NCI-H1105 treated with DMSO at 0.1 percent for 48 hours (cell line): ENCODE measurements at places on chromosomes 1 and 21.
A peak's percentile ranks its signal among the peaks of the same experiment; 100 is the strongest.

DNA sequence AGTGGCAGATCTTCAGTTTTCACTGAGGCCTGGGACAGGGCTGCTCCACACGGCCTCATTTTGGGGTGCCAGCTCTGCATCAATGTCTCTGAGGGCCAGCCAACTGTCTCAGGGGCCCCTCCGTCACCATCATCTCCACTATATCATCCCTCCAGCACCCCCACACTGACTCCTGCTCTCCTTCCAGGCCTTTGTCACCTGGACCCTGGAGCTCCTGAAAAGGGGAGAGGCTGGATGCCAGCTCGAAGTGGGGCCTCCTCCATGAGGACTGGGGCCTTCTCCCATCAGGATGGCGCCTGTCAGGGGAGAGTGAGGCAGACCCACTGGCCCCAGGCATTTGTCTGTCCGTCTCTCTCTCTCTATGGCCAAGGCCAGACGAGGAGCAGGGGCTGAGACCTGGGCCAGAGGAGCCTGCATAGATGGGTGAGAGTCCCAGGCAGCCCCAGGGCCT is 44.7 kb upstream of the LRP8 start:
- no peak for DNase-seq

GRCh38 chr1:221923929-221924598 is 182.2 kb upstream of the DUSP10 start:
- DNase-seq: no peak

- no peak for DNase-seq
Measured at GRCh38 chr21:33961061-33961460, 45.5 kb upstream of the ATP5PO start.

DNA sequence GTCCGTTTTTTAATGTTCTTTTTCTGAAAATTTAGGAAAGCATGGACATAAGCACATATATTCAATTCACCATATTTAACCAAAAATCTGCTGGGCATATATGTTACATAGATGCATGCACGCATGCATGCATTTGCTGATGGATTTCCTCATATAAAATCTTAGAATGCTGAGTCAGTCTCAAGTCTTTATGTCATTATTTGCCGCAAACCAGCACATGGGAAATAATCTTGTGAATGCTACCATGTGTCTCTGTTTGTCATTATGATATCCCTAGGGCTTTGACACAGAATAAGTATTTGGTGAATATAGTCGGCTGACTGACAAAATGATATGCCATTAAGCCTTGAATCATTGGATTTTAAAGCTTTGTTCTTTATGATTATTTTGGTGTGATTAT is 776.5 kb downstream of the KCNT2 start:
- no peak for DNase-seq

GRCh38 chr1:63407002-63407401 is 39.6 kb downstream of the ALG6 start:
- DNase-seq: no peak

DNA sequence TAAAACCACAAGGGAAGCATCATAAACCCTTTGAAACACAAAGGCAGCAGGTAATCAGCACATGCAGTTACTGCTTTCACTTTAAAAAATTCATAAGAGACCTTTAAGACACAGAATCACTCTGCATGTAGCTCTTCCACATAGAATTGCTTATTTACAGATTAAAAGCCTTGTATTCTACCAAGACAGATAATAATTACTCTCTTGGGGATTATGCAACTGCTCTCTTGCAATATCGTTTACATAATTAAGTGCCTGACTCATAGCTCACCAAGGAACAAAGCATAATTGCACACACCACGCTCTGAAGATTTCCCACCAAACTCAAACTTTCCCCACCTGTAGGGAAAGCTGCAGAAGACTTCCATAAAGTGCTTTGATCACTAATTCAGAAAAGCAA is 87.9 kb downstream of the VAV3 start:
- peak; percentile 48 for DNase-seq

GRCh38 chr21:21018821-21019220 is 20.6 kb downstream of the NCAM2 start:
- peak; percentile 18 for DNase-seq

DNA sequence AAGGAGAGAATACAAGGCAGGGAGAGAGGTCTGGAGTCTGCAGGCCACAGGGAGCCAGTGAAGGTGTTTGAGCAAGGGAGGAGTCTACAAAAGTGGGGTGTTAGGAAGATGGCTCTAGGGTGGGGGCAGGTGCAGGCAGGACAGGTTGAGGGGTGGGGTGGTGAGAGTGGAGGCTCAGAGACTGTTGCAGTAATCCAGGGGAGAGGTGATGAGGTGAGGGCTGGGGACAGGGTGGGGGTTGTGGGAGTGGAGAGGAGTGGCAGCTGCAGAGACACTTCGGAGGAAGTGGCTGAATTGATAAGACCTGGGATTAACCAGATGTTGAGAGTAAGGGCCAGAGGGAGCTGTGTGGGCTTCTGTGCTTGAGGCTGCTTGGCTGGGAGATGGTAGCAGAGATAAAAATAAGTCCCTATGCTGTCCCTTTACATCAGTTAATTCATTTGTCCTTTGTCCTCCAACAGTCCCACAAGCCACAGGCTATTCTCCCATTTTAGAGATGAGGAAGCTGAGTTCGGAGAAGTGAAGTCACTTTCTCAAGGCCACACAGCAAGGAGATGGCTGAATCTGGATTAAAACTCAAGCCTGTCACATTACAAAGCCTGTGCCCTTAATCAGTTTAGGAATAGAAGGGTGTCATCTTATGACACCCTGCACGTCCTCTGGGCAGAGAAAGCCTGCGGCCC is 54.8 kb upstream of the SYNC start:
- DNase-seq: no peak

DNA sequence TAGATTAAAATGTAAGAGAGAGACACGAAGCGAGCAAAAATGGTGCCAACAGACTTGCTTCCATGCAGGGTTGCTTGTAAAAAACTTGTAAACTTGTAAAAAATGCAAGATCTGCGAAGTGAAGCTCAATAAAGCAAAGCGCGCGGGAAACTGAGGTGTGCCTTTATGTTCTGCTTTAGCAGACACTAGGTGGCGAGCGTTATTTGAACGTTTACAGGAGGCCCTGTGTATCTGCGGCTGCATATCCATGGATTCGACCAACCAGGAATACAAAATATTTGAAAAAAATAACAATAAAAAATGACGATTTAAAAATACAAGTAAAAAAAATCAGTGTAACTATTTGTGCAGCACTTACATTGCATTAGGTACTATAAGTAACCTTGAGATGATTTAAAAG is 1.5 kb downstream of the UBE2G2 start:
- DNase-seq: no peak
